ENCODE measurements at places on chromosomes 2 and 18. TPM values are rescaled to one million over a fixed set of nuclear protein-coding genes. Genes with fewer than 3 reads are reported as not detected.

Gene PLCD4
- 5.7 TPM for total RNA-seq

Gene CDH20
- total RNA-seq = not detected

Gene UGT1A6
- 11.2 TPM for total RNA-seq

Gene GAD1
- 1.1 TPM for total RNA-seq

Gene LRP2
- not detected for total RNA-seq

Gene TUBA3E
- total RNA-seq = not detected

Gene GREB1
- 0.60 TPM for total RNA-seq

Gene SLC16A14
- 3.8 TPM for total RNA-seq

Gene KYNU
- 33.6 TPM for total RNA-seq

Gene HK2
- total RNA-seq = 37.4 TPM

Gene FZD7
- total RNA-seq = 3.0 TPM

Gene FOXI3
- not detected for total RNA-seq

Gene ANKRD29
- 11.2 TPM for total RNA-seq

Gene ADAM23
- 16.3 TPM for total RNA-seq

DNA sequence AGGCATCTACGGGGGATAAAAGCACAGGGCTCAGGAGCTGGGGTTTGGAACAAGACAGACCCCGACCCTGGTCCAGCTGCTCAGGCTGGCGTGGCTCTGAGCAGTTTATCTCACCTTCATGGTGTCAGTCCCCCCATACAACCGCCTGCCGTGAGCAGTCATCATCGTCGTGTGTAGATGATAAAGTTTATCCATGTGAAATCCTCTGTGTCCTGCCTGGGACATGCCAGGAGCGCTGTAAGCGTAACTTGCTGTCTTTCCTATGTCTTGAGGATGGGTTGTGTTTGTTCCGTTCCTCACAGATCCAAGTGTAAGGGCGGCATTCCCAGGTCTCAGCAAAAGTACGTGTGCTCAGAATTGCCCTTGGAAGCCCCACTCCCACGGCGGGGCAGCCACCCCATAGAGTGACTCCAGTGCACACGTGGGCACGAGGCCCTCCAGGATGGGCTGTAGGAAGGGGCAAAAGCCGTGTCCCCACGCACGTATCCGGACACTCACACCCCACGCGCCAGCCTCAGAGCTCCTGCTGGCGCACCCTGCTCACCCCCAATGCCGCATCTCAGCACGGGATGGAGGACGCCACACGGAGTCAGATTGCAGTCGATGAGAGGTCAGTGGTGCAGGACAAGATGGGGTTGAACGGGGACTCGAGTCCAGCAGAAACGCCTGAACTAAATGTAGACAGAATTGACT lies 50.9 kb downstream of the ADI1 start:
- no peak for ATAC-seq

GRCh38 chr2:60885683-60886082 lies 4.3 kb downstream of the REL start:
- ATAC-seq = no peak

DNA sequence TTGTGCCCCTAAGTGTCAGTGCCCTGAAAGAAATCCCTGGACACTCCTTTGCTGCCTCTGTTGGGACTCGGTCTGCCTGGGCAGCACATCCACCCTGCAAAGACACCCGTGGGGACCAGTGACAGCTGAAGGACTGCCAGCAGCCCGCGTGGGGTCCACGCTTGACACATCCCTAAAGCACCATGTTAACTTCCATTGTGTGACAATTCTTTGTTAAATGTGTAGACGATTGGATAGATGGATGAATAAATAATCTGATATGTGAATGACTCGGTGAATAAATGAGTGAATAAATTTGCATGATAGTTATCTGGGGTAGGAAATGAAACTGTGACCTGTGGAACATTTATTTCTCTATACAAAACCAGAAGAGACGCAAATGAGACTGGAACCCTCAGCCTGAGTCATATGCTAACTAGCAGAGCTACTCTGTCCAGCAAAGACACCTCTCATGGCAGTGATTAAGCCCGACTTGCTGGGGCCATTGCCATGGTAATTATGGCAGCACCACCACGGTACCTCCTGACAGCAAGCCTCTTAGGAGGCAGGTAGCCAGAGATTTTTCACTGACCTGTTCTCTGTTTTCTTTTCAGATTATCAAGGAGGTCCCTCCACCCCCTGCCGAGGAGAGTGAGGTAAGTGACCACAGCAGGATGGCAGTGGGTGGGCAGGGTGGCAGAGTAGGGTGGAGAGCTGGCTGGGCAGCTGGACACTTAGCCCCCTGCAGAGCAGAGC lies 156.8 kb downstream of the ANTXR1 start:
- ATAC-seq = no peak

- ATAC-seq = peak; percentile 91
Observed at GRCh38 chr2:234249873-234250272, 199.4 kb downstream of the SPP2 start.

DNA sequence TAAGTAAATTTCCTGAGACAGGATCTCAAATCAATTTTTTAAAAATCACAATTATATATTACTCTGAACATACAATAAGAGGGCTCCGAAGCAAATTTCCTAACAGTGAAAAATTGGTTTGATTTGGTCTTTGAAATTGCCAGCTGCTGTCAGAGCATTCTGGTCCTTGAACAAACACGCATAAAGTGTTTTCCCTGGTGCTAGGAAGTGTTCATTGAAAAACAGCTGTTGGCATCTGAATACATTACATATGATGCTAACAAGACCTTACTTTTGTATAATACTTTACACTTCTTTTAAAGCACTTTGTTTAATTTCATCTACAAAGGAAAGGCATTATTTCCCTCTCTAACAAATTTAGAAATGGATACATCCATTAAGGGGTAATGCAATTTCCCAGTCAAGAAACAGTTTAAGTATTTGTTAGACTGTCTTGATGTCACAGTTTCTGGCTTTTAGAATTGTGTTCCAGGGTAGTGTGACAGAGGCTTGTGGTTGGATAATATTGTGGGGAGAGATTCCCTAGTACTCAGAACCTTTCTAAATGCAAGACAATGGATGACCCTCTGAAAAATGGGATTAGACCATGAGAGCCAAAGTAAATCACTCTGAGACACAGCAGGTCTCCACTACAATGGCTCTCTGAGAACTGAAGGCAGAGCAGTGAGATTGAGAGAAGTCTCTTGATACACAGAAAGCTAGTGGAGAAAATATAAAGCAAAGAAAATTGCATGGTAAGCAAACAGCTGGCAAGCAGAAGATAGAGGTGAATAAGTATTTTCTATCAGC lies 299.0 kb downstream of the TRIB2 start:
- no peak for ATAC-seq

GRCh38 chr2:166092889-166093288 lies 34.9 kb downstream of the SCN1A start:
- no peak for ATAC-seq

- no peak for ATAC-seq
Observed at GRCh38 chr18:8507361-8507760, 101.9 kb upstream of the RAB12 start.

GRCh38 chr2:75071766-75072165 lies 113.3 kb downstream of the POLE4 start:
- no peak for ATAC-seq

GRCh38 chr2:56263876-56264275 lies 80.1 kb downstream of the CCDC85A start:
- no peak for ATAC-seq

- no peak for ATAC-seq
Observed at GRCh38 chr2:148578493-148578884, 66.1 kb upstream of the EPC2 start.

- peak; percentile 51 for ATAC-seq
Observed at GRCh38 chr2:235561450-235561849, 67.6 kb downstream of the AGAP1 start.

DNA sequence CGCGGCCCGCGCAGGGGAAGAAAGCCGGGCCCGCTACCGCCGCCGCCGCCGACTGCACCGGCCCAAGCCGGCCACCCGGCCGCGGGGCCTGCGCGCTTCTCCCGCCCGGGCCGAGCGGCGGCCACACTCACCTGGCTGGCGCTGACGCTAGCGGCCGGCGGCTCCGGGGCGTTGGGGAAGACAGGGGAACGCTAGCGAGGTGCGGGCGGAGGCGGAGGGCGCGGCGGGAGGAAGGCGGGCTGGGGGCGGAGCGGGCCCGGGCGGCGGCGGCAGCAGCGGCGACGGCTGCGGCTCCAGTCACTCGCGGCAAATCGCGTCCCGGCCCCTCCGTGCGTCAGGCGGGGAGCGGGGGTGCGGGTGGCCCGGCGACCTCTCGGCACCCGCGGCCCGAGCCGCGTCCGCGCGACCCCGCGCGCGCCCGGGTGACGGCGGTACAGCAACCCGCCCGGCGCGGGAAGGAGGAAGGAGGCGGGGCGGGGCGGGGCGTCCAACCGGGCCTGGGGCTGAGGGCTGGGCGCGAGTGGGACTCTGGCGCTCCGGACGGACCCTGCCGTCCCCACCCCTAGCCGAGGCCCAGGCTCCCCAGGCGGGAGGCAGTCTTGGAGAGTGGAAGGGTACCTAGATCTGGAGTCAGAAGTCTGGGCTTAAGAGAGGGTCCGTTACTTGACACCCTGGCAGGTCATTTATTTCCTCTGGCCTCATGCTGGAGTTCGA lies at the start of gene SESTD1:
Gene SESTD1 (minus strand): TSS at position 465 of the 714 bp plus-strand sequence. CDS start 72,991 bp downstream, outside the sequence.
- ATAC-seq = peak; percentile 70

GRCh38 chr2:156229724-156230362 lies 102.7 kb downstream of the NR4A2 start:
- ATAC-seq = peak; percentile 82

- ATAC-seq = no peak
Observed at GRCh38 chr2:167293172-167293781, 405.0 kb downstream of the XIRP2 start.

GRCh38 chr18:9750606-9751304 lies 42.7 kb downstream of the RAB31 start:
- no peak for ATAC-seq

DNA sequence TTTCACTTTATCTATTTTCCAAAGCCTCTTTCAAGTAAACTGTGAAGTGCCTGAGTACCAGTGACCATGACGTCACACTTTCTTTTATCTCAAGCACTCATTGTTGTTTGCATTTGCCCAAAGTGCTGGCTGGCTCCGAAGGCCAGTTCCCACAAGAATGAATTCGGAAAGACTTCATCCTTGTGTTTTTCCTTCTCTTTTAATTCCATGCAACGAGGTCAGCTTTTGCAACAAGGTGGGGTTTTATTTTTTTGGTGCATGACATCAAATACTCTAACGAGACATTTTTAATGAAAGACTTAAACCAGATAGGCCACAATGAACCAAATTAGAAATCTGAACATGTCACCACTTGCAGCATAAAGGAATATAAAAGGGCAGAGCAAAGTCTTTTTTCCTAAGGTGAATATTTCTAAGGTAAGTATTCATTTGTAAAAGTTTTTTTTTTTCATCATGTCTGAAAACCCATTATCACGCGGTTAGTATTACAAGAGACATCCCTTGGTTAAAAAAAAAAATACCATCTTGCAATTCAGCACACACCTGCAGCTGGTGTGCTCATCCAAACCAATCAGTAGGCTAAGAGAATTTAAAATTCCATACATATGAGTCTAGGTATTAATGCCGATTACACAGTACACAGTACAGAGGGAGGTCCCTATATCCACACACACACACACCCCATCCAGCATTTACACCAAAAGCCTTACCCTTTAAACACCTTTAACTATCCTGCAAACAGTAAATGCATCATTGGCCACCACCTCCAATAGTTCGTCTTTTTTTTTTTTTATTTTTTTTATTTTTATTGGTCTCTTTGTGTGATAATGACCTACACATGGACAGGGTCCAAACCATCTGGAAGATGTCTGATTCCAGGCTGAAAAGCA lies 2.3 kb downstream of the ARL4C start:
- ATAC-seq = peak; percentile 48

DNA sequence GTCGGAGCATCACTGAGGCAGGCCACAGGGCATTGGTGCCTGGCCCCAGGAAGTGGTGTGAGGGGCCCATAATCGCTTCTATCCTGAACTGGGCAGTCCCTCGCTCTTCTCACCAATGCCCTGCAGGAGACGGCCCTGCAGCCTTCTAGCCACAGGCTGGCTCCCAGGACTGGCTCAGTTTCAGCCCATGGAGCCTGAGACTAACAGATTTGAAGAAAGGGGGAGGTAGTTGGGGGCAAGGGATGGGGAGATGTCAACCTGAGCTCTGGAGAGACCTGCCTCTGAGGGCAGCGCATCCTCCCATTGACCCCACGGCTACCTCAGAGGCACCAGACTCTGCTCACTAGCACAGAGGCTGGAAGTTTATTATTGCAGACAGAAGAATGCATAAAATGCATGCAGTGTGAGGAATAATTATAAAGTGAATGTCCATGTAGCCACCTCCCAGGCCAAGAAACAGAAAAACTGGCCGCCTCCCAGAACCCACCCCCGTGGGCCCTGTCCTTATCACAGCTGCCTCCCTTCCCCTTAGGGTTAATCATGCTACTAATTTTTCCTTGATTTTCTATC lies 1.4 kb downstream of the TOGARAM2 start:
- no peak for ATAC-seq

- no peak for ATAC-seq
Observed at GRCh38 chr18:28177828-28178635, 1.1 kb upstream of the CDH2 start.

- ATAC-seq = no peak
Observed at GRCh38 chr2:185700883-185701282, 37.7 kb upstream of the FSIP2 start.

DNA sequence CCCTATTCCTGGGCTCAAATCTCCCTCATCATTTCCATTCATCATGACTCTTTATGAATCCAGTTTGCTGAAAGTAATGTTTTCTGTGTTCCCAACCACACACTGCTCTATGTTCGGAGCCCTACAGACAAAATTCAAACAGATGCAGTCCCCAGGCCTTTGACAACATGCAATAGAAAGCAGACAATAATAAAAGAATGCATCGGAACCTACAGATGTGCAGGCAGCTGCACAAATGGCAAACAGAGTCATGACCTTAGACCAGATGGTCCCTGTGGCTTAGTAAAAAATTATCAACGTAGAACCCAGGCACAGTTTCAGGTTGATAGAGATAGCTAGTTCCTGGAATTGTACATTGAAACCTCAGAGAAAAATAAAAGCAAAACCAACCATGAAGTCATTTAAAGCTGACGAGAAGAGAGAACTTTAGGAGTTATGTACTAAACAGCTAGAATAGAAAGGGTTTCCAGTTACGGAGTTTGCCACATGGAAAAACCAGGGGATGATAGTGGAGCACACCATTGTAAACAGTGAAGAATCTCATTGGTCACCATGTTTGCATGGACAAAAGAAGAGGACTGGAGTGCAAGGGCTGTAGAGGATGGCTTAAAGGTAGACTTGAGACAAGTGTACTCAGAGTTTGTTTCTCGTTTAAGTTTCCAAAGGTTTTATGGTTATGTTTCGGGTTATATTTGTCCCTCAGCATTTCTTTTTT lies 23.2 kb upstream of the ACVR1 start:
- ATAC-seq = no peak

GRCh38 chr18:21761471-21762115 lies 21.0 kb downstream of the MIB1 start:
- ATAC-seq = no peak

- ATAC-seq = no peak
Observed at GRCh38 chr2:128644718-128645256, 326.1 kb upstream of the HS6ST1 start.

DNA sequence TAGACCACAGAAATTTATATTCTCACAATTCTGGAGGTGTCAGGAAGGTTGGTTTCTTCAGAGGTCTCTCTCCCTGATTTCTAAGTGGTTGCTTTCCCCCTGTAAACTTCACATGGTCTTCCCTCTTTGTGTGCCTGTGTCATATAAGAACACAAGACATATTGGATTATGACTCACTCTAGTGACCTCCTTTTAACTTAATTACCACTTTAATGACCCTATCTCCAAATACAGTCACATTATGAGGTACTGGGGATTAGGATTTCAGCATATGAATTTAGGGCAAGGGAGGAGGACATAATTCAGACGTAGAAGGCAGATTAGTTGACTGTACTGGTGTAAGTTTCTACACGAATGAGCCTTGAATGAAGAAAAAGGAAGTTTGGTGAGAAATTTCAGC lies 38.2 kb upstream of the EPHA4 start:
- no peak for ATAC-seq

- ATAC-seq = no peak
Observed at GRCh38 chr2:112636605-112637288, 9.0 kb upstream of the SLC20A1 start.
